H1 (cell line): ENCODE measurements at places on chromosomes 1 and 21.

DNA sequence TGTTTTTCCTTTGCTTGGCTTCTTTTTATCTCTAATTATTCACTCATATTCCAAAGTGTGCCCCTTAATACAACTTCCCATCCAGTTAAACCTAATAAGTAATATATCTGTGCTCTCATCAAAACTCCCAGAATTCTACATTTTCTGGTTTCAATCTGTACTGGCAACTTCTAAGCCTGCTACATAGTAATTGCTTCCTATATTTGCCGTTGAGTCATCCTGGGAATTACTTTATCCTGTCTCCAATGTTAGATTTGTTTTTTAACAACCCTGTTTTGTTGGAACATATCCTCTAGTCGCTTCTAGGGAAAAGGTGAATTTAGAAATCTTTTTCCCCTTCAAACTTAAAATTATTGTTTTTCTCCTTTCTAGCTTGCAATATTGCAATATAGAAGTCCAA, 620.5 kb upstream of the PKN2 start:
- no peak overlapping the region for H3K27ac ChIP-seq
- no peak overlapping the region for H3K4me3 ChIP-seq
- no peaks in the 10 kb centered on the region for H3K4me1 ChIP-seq
- H3K36me3 ChIP-seq: no peaks in the 10 kb centered on the region
- no peak for DNase-seq

DNA sequence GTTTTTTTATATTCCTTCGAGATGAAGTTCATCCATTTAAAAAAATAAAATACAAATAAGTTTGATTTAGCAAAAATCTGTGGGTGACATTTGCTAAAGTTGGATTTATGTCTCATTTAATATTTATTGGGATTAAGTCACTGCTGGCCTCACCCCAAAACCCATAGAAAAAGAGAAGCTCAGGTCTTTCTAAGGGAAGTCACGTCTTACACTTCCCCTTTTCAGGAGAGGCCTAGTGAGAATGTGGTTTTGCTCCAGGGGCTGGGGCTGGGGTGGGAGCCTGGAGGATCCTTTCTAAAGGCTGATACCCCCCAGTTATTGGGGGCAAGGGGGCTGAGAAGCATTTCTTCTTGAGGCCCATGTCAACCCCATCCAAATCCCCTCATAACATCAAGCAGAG, 300.3 kb downstream of the DSCAM start:
- H3K27me3 ChIP-seq: no peaks in the 10 kb centered on the region
- H3K36me3 ChIP-seq: no peaks in the 10 kb centered on the region
- no peak for DNase-seq
- H3K4me1 ChIP-seq: no peaks in the 10 kb centered on the region
- no peak overlapping the region for H3K4me3 ChIP-seq

GRCh38 chr1:244076740-244077139, 25.7 kb downstream of the ZBTB18 start:
- DNase-seq: no peak
- no peak overlapping the region for H3K27ac ChIP-seq
- H3K4me1 ChIP-seq: peaks cover 3% of the 10 kb centered on the region

DNA sequence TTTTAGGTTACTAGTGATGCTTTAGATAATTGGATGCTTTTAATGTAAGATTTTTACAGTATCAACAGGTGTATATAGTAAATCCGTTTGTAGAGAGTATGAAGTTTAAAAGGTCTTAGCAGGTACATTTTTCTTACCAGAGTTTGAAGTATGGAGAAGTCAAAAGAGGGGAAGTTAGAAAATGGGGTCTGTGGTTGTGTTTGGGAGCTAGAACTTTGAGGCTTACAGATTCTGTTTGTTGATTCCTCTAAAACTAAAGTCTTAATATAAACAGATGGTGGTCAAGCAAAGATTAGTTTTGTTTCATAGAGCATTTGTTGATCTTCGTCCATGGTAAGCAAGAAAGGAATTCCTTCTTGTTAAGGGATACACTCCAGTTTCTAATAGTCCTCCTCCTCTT, 35.8 kb downstream of the CDC42 start:
- no peak for DNase-seq
- H3K27ac ChIP-seq: no peak overlapping the region
- H3K4me3 ChIP-seq: no peak overlapping the region
- peaks cover 19% of the 10 kb centered on the region; the same call in 1 of the 2 replicates for H3K4me1 ChIP-seq
- H3K36me3 ChIP-seq: peaks cover 2% of the 10 kb centered on the region; the same call in 1 of the 2 replicates
- H3K27me3 ChIP-seq: no peaks in the 10 kb centered on the region

DNA sequence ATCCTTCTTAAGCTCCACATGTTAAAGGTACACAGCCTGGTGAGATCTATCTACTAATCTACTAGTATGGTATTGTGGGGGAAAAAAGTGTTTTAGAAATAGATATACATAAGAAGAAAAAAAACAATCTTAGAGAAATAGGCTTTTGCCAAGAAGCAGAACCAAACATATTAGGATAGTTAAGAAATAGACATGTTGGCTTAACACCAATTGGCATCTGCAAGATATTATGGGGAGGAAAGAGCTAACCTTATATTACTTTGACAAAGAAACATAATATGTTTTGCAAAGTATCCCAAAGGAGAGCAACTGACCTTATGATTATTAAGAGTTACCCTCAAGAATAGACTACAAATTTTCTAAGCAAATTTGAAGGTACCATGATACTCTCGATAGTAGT, 202.9 kb downstream of the BRINP3 start:
- H3K27me3 ChIP-seq: no peaks in the 10 kb centered on the region
- H3K4me3 ChIP-seq: no peak overlapping the region
- DNase-seq: no peak

DNA sequence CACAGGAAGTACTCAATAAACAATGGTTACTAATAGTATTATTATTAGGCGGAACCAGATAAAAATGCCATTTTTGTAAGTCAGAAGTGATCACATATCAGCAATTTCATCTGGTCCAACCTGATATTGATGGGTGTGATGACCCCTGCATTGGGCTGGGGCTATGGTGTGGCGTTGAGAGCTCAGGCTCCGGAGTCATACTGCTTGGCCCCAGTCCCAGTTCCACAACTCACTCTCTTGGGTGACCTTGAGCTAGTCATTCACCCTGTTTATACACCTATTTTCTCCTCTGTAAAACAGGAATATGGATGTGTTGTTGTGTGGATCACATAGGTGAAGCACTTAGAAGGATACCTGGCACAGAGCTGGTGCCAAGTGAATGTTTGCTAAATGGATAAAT, 229.4 kb upstream of the POU3F1 start:
- no peak for DNase-seq
- H3K27me3 ChIP-seq: no peaks in the 10 kb centered on the region

DNA sequence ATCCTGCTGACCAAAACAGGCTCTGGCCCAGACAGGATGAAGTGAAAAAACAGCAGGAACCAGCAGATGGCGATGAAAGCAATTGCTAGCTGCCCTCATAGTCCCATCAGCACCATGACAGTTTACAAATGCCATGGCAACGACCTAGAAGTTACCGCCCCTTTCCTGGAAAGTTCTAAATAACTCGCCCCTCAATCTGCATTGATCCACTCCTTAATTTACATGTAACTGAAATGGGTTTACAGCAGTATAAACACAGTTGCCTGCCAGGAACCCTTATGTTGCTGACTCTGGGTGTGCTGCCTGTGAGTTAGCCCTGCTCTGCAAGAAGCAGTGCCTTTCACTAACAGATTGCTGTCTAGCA, 65.5 kb upstream of the CR1L start:
- peak; percentile 72 for DNase-seq
- H3K27me3 ChIP-seq: no peaks in the 10 kb centered on the region
- no peak overlapping the region for H3K4me3 ChIP-seq
- peaks cover 3% of the 10 kb centered on the region; the same call in 1 of the 2 replicates for H3K4me1 ChIP-seq
- H3K36me3 ChIP-seq: no peaks in the 10 kb centered on the region

DNA sequence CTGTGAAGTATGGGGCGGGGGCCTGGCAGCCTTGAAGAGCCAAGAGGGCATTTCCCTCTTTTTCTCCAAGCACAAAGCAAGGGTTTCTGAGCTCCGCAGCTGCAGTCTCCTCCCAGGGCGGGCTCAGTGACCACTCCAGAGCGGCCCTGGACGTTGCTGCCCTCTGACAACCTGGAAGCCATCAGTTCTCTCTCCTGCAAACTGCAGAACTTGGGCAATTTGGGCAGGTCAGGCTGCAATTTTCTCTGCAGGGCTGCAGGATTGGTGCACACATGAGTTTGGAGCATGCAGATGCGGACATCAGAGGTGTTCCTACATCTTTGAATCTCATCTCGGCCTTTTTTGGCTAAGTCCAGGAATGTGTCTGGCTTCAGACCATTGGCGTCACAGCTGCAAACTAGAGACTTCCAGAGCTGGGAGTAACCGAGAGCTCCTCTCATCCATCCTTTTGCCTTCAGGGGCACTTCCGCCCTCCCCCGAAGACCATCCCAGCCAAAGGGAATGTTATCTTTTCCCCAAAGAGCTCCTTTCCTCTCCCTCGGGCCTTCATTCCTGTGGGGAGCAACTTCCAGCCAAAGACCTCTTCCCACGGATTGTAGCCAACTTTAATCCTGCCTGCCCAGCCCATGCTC, 139.6 kb upstream of the WNT4 start:
- no peaks in the 10 kb centered on the region for H3K4me1 ChIP-seq
- peak; percentile 38 for DNase-seq
- H3K27me3 ChIP-seq: no peaks in the 10 kb centered on the region
- H3K27ac ChIP-seq: no peak overlapping the region

DNA sequence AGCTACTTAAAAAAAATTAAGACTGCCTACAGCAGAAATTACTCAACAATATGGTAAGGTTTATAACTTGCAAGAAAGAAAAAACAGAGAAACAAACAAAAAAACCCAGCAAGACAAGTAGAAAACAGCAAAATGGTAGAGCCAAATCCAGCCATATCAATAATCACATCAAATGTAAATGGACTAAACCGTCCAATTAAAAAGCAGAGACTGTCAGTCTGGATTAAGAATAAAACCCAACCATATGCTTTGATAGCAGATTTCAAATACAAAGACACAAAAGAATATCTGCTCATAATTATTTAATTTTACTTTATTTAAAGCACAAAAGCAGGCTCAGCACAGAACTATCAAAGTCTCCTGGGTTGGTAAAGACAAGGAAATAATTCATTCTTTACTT, 17.5 kb downstream of the PACC1 start:
- DNase-seq: no peak
- H3K4me3 ChIP-seq: no peak overlapping the region
- no peaks in the 10 kb centered on the region for H3K4me1 ChIP-seq
- H3K27ac ChIP-seq: no peak overlapping the region

GRCh38 chr1:175313672-175314225, 121.2 kb upstream of the KIAA0040 start:
- DNase-seq: no peak
- no peaks in the 10 kb centered on the region for H3K27me3 ChIP-seq
- H3K27ac ChIP-seq: no peak overlapping the region
- H3K36me3 ChIP-seq: no peaks in the 10 kb centered on the region
- no peak overlapping the region for H3K4me3 ChIP-seq

- no peak overlapping the region for H3K4me3 ChIP-seq
- H3K27ac ChIP-seq: no peak overlapping the region
- H3K36me3 ChIP-seq: no peaks in the 10 kb centered on the region
- DNase-seq: no peak
Measured at GRCh38 chr1:188551176-188551575, 1722.4 kb downstream of the PLA2G4A start.

DNA sequence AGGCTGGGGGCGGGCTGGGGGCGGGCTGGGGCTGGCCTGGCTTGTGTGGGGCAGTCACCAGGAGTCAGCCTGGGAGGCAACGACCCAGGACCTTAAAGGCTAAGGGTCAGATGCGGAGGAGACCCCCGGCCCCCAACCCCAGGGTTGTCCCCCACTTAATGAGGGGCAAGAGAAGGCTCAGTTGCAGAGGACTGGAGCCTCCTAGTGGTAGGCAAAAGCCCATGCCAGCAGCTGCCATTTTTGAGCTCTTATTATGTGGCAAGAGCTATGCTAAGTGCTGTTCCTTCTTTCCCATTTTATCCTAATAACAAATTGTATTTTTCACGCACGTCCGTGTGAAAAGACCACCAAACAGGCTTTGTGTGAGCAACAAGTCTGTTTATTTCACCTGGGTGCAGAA, 8.0 kb downstream of the KIAA1614 start:
- no peak for DNase-seq
- no peaks in the 10 kb centered on the region for H3K36me3 ChIP-seq
- no peaks in the 10 kb centered on the region; the same call in 1 of the 2 replicates for H3K27me3 ChIP-seq
- peaks cover 35% of the 10 kb centered on the region for H3K4me1 ChIP-seq

GRCh38 chr21:38958940-38959691, 153.4 kb downstream of the ETS2 start:
- no peaks in the 10 kb centered on the region; the same call in 1 of the 2 replicates for H3K36me3 ChIP-seq
- H3K4me3 ChIP-seq: no peak overlapping the region
- no peaks in the 10 kb centered on the region; the same call in 1 of the 2 replicates for H3K27me3 ChIP-seq
- H3K4me1 ChIP-seq: no peaks in the 10 kb centered on the region

DNA sequence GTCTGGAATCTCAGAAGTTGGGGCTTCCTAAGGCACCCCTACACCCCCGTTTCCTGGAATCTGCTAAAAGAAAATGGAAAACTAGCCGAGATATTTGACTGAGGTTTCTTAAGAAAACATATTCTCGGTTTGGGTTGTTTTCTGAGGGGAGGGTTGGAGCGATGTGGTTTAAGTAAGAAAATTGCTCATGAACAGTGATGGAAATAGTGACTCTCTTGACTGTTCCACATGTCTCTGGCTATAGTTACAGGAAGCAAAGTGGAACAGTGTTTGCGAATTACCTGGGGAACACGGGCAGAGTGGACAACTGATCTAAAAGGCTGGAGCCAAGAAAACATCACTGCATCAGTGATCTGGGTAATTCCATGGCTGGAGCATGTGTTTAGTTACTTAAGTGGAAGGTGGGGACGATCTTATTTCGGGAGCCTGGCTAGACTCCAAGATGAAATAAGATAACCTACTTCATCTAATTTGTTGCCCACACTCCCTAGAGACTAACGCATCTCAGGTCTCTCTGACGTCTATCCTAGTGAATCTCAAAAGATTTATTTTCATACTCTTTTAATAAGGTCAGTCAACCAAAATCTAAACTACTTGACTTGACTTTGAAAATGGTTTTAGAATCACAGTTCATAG, 92.4 kb downstream of the KCNJ15 start:
- H3K4me3 ChIP-seq: no peak overlapping the region
- H3K27ac ChIP-seq: no peak overlapping the region
- no peaks in the 10 kb centered on the region for H3K36me3 ChIP-seq
- peaks cover 6% of the 10 kb centered on the region; the same call in 1 of the 2 replicates for H3K4me1 ChIP-seq

DNA sequence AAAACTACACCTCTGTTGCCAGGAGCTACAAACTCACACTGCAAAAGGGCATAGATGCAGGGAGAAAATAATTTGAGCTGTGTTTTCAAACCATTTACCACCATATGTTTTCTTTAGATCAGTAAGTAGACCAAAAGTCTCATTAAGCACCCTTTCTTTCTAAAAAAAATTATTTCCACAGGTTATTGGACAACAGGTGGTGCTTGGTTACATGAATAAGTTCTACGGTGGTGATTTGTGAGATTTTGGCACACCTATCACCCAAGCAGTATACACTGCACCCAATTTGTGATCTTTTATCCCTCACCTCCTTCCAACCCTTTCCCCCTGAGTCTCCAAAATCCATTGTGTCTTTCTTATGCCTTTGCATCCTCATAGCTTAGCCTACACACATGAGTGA, 21.1 kb downstream of the MAP10 start:
- no peaks in the 10 kb centered on the region for H3K4me1 ChIP-seq
- no peak for DNase-seq
- no peaks in the 10 kb centered on the region for H3K27me3 ChIP-seq
- H3K27ac ChIP-seq: no peak overlapping the region
- no peaks in the 10 kb centered on the region for H3K36me3 ChIP-seq

GRCh38 chr1:147334292-147334691, 91.8 kb downstream of the CHD1L start:
- no peaks in the 10 kb centered on the region for H3K36me3 ChIP-seq
- no peaks in the 10 kb centered on the region for H3K27me3 ChIP-seq
- no peak for DNase-seq
- H3K27ac ChIP-seq: no peak overlapping the region
- H3K4me1 ChIP-seq: peaks cover 4% of the 10 kb centered on the region; the same call in 1 of the 2 replicates
